Retina (tissue), 1 donor: ENCODE measurements at places on chromosomes 5 and 9.
A peak's percentile ranks its signal among the peaks of the same experiment; 100 is the strongest.

DNA sequence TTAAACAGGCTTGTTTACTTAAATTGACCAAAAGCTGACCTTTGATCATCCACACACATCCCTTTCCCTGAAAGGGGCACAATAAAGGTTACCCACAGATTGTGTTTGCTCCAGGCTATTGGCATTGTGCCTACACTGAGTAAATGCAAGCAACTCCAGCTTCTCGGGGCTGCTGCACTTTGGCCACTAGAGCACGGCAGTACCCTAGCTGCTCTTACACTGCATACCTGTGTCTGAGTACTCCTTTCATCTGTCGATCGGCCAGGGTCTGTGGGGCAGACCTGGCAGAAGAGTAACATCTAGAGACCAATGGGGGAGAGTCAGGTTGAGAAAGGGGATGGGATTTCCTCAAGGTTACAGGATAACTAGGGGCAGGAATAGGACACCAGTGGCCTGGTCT, 281.9 kb upstream of the NMUR2 start:
- no peak for DNase-seq

DNA sequence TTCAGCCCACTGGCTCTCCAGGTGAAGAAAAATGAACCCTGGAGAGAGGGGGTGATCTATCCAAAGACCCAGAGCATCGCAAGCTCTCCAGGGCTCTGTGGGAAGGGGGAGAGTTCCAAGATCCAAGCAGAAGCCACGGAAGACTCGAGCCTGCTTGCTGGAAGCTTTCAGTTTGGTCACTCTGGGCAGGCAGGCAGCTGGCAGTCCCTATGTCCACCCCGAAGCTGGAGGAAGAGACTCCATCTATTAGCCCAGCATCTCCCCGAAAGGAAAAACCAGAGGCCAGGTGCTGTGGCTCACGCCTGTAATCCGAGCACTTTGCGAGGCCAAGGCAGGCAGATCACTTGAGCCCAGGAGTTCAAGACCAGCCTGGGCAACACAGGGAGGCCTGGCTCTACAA, 10.7 kb upstream of the SPARC start:
- peak; percentile 23 for DNase-seq

DNA sequence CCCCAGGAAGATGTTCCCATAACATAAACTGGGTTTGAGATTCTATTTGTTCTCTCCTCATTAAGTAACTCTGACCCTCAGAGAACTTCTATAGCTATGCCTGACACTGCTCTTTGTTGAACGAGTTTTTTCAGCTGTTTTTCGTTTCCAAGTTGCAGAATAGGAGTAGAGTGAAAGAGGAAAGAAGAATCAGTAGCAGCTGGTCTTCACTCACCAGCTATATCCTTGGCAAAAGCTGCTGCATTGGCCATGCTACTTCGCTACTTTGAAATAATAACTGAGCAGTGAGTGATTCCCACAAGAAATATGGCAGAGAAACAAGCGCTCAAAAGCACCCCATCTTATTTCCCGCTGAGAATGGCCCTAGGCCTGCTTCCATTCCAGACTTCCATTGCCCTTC, 329.0 kb downstream of the ISL1 start:
- no peak for DNase-seq

- DNase-seq: no peak
These were observed 41.0 kb upstream of the KDM4C start for GRCh38 chr9:6716766-6717165.

- DNase-seq: no peak
These were observed 1.2 kb upstream of the AOPEP start for GRCh38 chr9:94725293-94725692.
